ENCODE measurements at places on chromosomes 16 and 17.

GRCh38 chr17:58232707-58233156 is 5.7 kb upstream of the LPO start:
- no peaks in the 10 kb centered on the region for H3K36me3 ChIP-seq
- H3K4me3 ChIP-seq, result no peak overlapping the region
- no peaks in the 10 kb centered on the region for H3K4me1 ChIP-seq
- peak; percentile 50 for DNase-seq
- H3K27me3 ChIP-seq, result no peaks in the 10 kb centered on the region
- no peak overlapping the region for H3K27ac ChIP-seq

DNA sequence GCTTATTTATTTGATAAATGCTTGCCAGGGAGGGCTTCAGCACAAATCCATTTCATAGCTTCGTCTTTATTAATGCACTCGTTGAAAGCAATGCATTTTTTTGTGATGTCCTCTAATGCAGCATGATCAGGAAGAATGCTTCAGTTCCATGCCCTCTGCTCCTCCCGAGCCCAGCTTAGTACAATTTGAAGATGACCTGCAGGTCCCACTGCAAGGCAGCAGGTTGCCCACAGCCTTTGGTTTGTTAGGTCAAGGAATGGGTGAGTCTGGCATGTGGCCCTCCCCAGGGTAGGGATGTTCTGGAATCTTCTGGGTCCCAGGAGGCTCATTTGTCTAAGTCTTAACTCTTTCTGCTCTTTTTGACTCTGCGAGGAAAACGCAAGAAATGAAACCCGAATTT is 49.4 kb upstream of the MARCHF10 start:
- no peaks in the 10 kb centered on the region for H3K36me3 ChIP-seq
- no peak overlapping the region for H3K4me3 ChIP-seq
- H3K4me1 ChIP-seq, result no peaks in the 10 kb centered on the region
- no peak for DNase-seq
- no peak overlapping the region for H3K27ac ChIP-seq

GRCh38 chr16:77834635-77835540 is 46.5 kb downstream of the VAT1L start:
- no peak overlapping the region for H3K4me3 ChIP-seq
- DNase-seq, result no peak
- no peak overlapping the region for H3K27ac ChIP-seq
- no peaks in the 10 kb centered on the region for H3K4me1 ChIP-seq
- H3K27me3 ChIP-seq, result no peaks in the 10 kb centered on the region

GRCh38 chr16:19883296-19883965 is 1.2 kb downstream of the GPRC5B start:
- H3K4me3 ChIP-seq, result peak overlapping the region; percentile 49
- H3K4me1 ChIP-seq, result peaks cover 39% of the 10 kb centered on the region
- no peak overlapping the region for H3K27ac ChIP-seq
- H3K27me3 ChIP-seq, result no peaks in the 10 kb centered on the region

GRCh38 chr16:25838724-25839186 is 147.0 kb downstream of the HS3ST4 start:
- H3K4me1 ChIP-seq, result peaks cover 5% of the 10 kb centered on the region
- H3K27me3 ChIP-seq, result no peaks in the 10 kb centered on the region
- no peak overlapping the region for H3K27ac ChIP-seq
- no peaks in the 10 kb centered on the region for H3K36me3 ChIP-seq
- H3K4me3 ChIP-seq, result no peak overlapping the region
- no peak for DNase-seq

DNA sequence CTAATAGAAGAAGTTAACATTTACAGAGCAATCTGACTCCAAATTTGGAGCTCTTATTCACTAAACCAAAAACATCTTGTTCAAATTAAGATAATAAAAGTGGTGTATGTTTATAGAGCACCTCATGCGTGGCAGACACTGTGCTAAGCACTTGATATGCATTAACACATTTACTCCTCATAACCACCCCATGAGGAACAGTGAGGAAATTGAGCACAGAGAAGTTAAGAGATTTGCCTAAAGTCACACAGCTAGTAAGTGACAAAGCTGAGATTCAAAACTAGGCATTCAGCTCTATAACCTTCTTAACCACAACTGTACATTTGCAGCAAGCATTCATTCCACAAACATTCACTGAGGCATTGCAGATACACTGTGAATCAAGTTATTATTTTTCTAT is 94.0 kb downstream of the VAT1L start:
- H3K4me1 ChIP-seq, result no peaks in the 10 kb centered on the region
- no peak for DNase-seq
- no peaks in the 10 kb centered on the region for H3K36me3 ChIP-seq
- H3K27ac ChIP-seq, result no peak overlapping the region
- H3K27me3 ChIP-seq, result no peaks in the 10 kb centered on the region

DNA sequence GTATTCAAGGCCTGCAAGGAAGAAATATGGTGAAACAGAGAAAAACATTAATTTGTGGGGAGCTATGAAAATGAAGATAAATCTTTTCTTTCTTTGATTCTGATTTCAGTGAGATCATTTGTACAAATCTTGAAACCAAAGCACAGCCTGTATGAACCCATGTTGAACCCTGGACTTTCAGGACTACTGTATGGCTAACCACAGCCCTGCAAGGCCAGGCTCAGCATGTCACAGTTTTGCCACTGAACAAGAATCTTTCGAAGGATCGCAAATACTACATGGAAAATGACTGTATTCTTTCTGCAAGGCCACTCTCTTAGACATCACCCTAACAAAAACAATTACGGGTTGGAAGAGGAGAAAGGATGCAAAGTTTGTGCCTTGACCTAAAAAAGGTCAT is 161.7 kb upstream of the MAF start:
- H3K27ac ChIP-seq, result no peak overlapping the region
- H3K4me3 ChIP-seq, result no peak overlapping the region
- DNase-seq, result no peak
- H3K27me3 ChIP-seq, result no peaks in the 10 kb centered on the region

- peak overlapping the region; percentile 99 for H3K27ac ChIP-seq
- no peaks in the 10 kb centered on the region for H3K27me3 ChIP-seq
- H3K4me3 ChIP-seq, result peak overlapping the region; percentile 97
- H3K36me3 ChIP-seq, result peaks cover 11% of the 10 kb centered on the region
- H3K4me1 ChIP-seq, result peaks cover 33% of the 10 kb centered on the region
Measured at GRCh38 chr16:30122604-30123160, 338 bp downstream of the MAPK3 start.

- H3K4me1 ChIP-seq, result peaks cover 25% of the 10 kb centered on the region
- peaks cover 14% of the 10 kb centered on the region for H3K36me3 ChIP-seq
- H3K27ac ChIP-seq, result peak overlapping the region; percentile 98
- DNase-seq, result peak; percentile 59
Measured at GRCh38 chr17:17236295-17237025, 508 bp downstream of the FLCN start.

- DNase-seq, result no peak
- H3K27ac ChIP-seq, result no peak overlapping the region
- no peak overlapping the region for H3K4me3 ChIP-seq
- no peaks in the 10 kb centered on the region for H3K27me3 ChIP-seq
Measured at GRCh38 chr16:3691761-3692160, 25.6 kb downstream of the TRAP1 start.

DNA sequence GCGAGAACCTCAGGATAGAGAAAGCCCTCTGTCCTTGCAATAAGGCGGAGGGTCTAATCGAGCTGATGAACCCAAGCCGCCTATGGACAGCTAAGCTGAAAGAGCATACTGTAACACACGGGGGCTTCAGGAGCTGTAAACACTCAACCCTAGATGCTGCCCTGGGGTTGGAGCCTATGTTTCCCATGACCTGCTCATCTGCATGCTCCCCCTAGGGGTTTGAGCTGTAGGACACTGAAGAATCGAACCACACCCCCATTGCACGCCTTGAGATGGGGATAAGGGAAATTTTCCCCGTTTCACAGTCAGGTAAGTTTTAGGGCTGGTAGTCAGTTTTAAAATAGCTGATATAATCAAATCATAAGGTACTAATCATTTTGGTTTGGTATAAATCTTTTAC is 675.6 kb upstream of the CDH8 start:
- H3K4me3 ChIP-seq, result no peak overlapping the region
- H3K4me1 ChIP-seq, result no peaks in the 10 kb centered on the region
- no peaks in the 10 kb centered on the region for H3K27me3 ChIP-seq
- H3K36me3 ChIP-seq, result no peaks in the 10 kb centered on the region

GRCh38 chr17:28888832-28889231 is 8.7 kb downstream of the FLOT2 start:
- no peak for DNase-seq
- no peak overlapping the region for H3K4me3 ChIP-seq
- H3K36me3 ChIP-seq, result peaks cover 30% of the 10 kb centered on the region
- H3K27ac ChIP-seq, result no peak overlapping the region

DNA sequence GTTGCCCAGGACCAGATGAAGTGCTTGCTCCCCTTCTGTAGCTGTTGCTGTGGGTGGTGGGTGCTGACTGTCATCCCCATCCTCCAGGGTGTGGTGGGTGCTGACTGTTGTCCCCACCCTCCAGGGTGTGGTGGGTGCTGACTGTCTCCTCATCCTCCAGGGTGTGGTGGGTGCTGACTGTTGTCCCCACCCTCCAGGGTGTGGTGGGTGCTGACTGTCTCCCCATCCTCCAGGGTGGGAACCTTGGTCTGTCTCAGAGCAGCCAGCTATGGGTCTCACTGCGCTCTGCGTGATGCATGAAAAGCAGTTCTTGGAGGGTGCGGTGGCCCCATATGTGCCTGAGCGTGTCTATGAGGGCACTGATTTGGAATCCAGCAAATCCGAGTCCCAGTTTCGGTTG is 163.8 kb downstream of the RPTOR start:
- no peaks in the 10 kb centered on the region for H3K36me3 ChIP-seq
- no peak overlapping the region for H3K4me3 ChIP-seq
- DNase-seq, result no peak
- H3K27ac ChIP-seq, result no peak overlapping the region
- no peaks in the 10 kb centered on the region for H3K27me3 ChIP-seq
- peaks cover 4% of the 10 kb centered on the region for H3K4me1 ChIP-seq

DNA sequence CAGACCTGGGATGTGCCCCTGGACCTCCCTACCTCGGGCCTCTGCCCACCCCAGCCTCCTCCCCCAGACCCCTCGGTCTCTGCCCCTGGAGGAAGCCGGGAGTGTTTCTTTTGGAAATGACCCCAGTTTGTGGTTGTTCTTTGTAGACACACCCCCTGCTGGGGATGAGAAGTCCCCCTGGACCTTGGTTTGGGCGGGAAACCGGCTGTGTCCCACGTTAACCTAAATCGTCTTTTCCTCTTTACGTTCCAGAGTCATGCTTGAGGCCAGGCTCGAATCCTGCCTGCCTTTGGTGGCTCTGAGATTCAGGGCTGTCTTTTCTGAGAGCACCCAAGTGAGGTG is 116.6 kb downstream of the METRNL start:
- H3K4me1 ChIP-seq, result peaks cover 30% of the 10 kb centered on the region
- no peaks in the 10 kb centered on the region for H3K27me3 ChIP-seq
- H3K36me3 ChIP-seq, result no peaks in the 10 kb centered on the region
- DNase-seq, result no peak
- H3K4me3 ChIP-seq, result no peak overlapping the region

GRCh38 chr17:42424991-42425610 is 2.0 kb upstream of the CAVIN1 start:
- DNase-seq, result no peak
- H3K4me3 ChIP-seq, result no peak overlapping the region
- no peaks in the 10 kb centered on the region for H3K36me3 ChIP-seq
- no peaks in the 10 kb centered on the region for H3K27me3 ChIP-seq
- no peak overlapping the region for H3K27ac ChIP-seq

- no peaks in the 10 kb centered on the region for H3K36me3 ChIP-seq
- H3K4me3 ChIP-seq, result peak overlapping the region; percentile 33
- DNase-seq, result no peak
Measured at GRCh38 chr17:48554412-48555257, 9.7 kb upstream of the HOXB2 start.

DNA sequence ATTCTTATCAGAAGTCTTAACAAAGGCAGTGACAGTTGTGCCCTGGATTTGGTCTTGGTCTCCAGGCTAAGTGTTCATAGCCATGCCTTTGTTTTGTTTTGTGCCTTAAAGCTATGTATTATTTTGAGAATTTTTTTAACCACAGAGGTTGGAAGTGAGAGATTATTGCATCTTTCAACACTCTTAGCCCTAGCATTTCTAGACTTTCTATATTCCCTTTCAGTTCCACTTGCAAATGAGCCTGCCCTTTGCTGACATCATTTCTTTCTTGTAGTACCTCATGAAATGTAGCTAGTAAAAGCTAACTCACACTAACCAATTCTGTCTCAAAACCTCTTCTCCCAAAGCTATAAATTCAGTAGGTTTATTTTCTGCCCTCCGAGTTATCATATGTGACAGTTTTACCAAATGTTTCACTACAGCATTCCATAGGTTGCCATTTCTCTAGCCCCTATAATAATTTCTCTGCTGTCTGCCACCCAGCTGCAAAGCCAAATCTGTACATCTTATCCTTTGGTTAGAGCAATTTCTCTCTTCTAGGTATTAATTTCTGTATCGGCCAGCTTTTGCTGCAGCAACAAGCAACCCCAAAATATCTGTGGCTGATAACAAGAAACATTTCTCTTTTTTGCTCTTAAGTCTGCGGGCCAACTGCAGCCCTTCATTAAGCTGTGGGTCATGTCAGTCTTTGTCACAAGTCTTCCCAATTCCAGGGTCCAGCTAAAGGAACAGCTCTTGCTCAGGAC is 14.2 kb upstream of the CCL1 start:
- no peak for DNase-seq
- no peaks in the 10 kb centered on the region for H3K27me3 ChIP-seq
- H3K27ac ChIP-seq, result no peak overlapping the region
- no peak overlapping the region for H3K4me3 ChIP-seq

GRCh38 chr16:22001591-22001990 is 675 bp upstream of the PDZD9 start:
- H3K4me3 ChIP-seq, result no peak overlapping the region
- no peak for DNase-seq
- peaks cover 13% of the 10 kb centered on the region for H3K4me1 ChIP-seq
- H3K27ac ChIP-seq, result no peak overlapping the region
- H3K27me3 ChIP-seq, result no peaks in the 10 kb centered on the region
- no peaks in the 10 kb centered on the region for H3K36me3 ChIP-seq

DNA sequence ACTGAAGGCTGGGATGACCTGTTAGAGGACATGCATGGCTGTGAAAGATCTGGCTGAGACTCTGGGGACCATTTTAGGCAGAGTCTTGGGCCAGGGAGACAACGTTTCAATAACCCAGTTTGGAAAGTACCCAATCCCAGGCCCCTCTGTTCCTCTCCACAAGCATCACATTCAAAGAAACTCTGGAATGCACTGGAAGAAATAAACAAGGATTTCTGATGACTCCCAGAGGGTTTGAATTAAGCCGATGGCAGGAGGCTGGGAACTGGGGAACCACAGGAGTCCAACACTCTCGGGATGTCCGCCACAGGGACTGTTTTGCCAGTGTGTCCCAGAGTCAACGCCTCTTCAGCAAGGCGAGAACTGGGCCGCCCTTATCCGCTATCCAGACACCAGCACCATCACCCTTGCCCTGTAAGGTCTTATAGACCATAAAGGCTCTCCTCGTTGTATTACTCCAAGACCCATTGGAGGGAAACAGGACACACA is 3.3 kb downstream of the PMP22 start:
- no peak for DNase-seq
- H3K4me1 ChIP-seq, result peaks cover 62% of the 10 kb centered on the region

Measured in upper lobe of left lung (tissue), 6 donors.